ENCODE measurements at places on chromosomes 5 and 9.

DNA sequence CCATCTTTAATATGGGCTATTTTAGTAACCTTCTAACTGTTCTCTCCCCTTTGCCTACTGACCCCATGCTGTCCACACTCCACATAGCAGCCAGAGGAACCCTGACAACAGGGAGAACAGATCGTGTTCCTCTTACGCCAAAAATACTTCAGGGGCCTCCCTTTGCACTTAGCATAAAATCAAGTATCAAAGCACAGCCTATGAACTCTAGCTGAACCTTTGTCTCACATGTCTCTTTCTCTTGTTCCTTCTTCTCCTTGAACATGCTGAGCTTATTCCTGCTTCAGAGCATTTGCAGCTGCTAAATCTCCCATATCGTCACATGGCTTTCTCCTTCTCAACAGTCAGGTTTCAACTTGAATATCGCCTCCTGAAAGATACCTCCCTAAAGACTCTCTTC, 698.8 kb upstream of the C9orf72 start:
- DNase-seq = no peak

DNA sequence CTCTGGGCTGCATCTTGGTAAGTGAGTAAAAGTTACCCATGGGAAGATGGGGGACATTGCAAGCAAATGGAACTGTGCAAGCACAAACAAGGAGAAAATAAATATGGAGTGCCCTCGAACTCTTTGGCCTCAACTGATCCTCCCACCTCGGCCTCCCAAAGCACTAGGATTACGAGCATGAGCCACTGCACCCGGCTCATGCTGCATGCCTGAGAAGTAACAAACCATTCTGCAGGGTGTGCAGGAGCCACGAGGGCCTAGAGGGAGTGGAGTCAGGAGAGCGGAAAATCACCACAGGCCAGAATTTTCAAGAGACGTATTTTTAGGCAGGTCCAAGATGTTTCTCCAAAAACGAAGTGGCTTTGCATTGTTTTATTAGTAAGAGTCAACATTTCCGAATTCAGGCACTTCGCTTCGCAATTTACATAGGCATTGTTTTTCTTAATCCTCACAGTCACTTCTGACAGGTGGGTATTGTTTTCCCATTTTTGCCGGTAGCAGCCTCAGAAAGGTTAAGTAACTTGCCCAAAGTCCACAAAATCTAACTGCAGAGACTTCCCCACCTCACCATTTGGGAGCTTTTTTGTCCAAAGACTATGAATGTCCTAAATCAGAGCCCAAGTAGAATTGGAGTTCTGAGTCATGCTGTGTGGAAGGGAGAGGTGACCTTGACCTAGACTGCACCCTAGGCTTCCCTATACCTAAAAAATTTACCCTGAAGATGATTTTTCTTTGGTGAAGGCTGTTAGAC, 230.2 kb downstream of the NR3C1 start:
- DNase-seq = no peak

- DNase-seq = no peak
Measured at GRCh38 chr5:65938256-65938655, 11.9 kb downstream of the ERBIN start.

DNA sequence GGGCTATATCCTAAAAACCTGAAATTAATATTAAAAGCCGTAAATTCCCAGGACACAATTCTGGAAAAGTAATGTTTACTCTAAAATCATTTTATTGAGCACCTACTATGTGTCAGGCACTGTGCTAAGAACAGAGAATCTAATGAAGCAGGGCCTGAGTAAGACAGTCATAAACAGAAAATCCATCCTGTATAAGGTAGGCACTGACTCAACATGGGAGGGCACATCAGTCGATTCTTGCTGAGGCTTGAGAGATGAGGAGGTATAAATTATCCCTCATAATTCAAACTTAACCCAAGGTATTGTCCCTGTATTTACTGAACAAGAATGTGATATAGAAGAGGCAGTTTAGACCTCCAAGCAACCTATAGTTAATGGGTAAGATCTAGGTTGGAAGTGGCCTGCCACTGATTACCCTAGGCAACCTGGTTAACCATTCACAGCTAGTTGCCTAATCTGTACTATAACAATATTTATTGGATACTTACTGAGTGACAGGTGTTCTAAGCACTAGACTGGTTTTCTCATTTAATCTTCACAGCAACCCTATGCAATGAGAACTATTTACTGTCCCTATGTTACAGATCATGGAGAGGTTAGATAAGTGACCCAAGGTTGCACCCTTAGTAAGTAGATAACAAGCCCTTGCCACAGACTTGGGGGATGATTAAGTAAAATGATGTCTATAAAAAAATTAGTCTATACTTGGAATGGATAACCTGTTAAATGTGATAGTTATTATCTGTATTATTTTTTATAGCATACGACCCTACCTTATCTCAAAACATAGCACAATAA, 317.7 kb downstream of the PDE4D start:
- DNase-seq = no peak

- DNase-seq = no peak
Measured at GRCh38 chr5:33312571-33313549, 127.9 kb upstream of the TARS1 start.

- no peak for DNase-seq
Measured at GRCh38 chr9:34479431-34479866, 20.8 kb downstream of the DNAI1 start.

DNA sequence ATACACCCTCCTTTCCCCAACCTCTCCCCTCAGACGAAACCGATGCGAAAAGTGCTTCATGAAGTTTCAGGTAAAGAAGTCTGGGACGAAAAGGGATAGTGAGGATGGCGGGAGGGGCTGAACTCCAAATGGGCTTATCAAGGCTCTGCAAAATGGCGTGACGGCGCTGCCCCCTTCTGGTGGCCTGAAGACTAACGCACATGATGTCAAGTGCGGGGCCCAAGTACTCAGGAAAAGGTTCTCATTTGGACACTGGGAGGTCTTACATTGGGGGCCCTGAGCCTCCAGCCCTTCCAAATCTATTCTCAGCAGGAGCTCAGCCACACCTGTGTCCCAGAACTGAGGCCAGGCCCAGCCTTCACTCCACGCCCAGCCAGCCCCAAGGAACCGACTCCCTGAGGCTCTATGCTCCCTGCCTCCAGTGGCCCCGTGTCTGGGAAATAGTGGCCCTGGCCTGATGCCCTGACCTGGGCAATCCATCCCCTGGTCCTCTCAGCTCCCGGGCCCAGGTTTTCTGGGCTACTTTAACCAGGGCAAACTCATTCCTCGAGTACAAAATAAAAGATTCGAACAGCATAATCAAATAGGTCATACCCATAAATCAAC, 119.9 kb downstream of the KCNIP1 start:
- DNase-seq = no peak

GRCh38 chr5:39816156-39816845, 391.5 kb upstream of the DAB2 start:
- DNase-seq = no peak

DNA sequence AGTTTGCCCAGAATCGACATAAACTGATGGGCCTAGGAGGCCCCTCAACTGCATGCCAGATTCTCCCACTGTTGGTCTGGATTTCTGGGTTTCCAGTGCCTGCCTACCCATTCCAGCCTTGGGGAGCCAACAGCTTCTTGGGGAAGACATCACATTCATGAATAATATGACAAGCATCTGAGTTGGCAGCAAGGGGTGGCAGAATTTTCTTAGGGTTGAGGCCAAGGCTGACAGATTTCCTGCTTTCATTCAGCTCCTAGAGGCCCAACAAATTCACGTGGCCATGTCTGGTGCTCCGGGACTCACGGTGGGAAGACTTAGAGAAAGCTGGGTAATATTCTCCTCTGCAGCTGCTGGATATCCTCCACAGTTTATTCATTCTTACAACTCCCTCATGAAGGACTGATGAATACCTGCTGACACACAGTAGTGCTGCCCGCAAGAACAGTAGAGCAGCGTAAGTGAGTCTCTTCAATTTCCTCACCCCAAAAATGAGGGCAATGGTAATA, 305.0 kb upstream of the TNC start:
- DNase-seq = no peak

GRCh38 chr5:127799293-127799905, 96.2 kb downstream of the CCDC192 start:
- no peak for DNase-seq

- no peak for DNase-seq
Measured at GRCh38 chr5:80780761-80781285, 126.0 kb upstream of the DHFR start.

GRCh38 chr5:32852976-32853375, 141.9 kb downstream of the NPR3 start:
- DNase-seq = no peak

GRCh38 chr5:139910901-139911300, 115.3 kb downstream of the PSD2 start:
- no peak for DNase-seq

DNA sequence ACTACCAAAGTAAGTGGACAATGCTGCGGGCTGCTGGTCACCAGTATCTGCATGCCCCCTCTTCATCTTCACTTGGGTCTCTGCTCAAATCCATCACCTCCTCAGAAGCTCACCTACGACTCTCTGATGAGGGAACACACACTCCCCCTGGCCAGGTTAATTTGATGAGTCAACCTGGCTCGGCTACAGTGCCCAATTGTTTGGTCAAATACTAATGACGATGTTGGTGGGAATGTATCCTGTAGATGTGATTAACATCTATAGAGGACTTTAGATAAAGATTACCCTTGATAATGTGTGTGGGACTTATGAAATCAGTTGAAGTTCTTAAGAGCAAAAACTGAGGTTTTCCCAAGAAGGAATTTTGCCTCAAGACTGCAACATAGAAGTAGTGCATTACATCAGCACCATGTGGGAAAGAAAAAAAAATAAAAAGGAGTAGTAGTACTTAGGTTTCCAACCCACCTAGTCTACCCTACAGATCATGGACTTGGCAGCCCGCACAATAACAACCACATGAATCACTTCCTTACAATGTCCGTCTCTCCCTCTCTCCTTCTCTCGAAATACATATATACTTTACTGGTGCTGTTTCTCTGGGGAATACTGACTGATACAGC, 467.3 kb downstream of the DNAH5 start:
- no peak for DNase-seq

DNA sequence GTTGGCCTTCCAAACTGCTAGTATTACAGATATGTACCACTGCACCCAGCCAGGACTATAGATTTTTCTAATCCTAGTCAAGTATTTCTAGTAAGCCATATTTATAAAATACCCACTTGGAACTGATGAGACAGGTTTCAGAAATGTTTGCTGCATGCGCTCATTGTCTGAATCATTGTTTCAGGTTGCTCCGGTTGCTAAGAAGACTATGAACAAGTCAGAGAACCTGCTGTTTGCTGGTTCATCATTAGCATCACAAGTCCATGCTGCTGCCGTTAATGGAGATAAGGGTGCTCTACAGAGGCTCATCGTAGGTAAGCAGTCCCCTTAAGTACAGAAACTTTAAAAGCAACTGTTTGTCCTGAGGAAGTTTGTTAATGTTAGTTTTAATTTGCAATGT, 5.3 kb downstream of the INVS start:
- DNase-seq = no peak

DNA sequence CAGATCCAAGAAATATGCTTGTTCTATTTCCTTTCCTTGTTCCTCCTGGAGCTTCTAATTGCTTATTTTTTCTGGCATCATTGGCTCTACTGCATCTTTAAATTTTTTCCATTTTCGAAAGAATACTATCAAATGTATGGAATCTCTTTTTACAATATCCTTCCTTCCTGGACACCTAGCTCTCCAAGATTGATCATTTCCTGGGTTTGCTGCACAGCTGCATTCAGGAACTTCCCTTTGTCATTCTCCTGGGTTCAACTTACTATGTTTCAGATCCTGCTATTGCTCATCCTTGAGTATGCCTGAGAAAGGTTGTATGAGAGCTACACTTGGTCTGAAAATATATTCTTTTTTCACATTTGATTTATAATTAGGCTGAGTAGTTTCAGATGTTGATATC, 73.7 kb upstream of the ERCC6L2 start:
- DNase-seq = no peak

DNA sequence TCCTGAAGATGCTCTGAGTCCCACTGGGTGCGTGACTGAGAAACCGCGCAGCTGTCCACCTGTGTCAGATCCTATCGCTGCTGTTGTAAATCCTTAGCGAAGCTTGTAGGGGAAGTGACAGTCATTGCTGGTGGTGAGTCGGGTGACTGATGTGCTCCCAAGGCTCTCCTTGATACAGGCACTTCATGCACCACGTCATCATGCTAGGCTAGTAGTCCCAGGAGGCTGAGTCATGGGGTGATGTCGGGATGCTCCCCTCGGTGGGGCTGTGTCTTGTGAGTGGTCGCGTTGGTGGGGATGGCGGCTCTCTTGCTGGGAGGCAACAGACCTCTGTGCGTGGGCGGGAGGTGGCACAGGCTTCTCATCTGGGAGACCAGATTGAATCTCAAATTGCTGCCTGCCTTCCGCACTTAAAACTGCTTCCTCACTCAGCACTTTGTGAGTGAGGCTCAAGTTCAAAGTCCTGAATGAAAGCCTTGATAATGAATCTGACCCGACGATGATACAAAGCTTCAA, 84.7 kb downstream of the CSNK1A1 start:
- DNase-seq = no peak

- no peak for DNase-seq
Measured at GRCh38 chr9:93978551-93978950, 23.4 kb upstream of the BARX1 start.

GRCh38 chr5:61026004-61026403, 81.0 kb downstream of the NDUFAF2 start:
- no peak for DNase-seq

- no peak for DNase-seq
Measured at GRCh38 chr5:2190549-2190948, 307.8 kb upstream of the IRX4 start.

DNA sequence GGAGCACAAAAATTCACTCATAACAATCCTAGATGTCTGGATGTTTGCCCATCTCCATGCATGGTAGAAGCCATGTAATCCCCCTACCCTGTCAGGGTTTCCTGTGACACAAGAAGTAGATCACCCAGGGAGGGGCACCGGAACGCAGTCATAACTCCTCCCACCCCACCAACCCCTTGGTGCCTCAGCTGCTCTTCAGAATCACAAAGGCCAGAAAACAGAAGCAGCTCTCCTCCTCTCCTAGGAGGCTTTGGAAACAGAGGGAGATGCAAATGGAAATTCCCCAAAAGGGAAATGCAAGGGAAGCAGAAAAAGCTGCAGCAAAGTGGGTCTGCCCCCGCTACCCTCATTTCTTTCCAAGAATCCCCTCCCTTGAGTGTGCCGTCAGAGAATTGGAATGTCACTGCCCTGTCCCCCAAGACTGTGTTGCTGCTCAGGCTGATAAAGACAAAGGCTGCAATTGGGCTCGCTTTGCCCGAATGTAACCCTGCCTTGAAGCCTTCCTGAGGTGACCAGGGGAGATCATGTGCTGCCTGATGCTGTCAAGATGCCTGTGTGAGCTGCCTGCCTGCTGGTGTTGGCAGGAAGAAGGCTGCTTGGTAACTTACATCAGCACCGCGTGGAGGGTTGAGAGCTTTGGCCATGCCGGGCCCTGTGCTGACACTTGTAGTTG, 65.5 kb upstream of the ABCA1 start:
- DNase-seq = no peak

DNA sequence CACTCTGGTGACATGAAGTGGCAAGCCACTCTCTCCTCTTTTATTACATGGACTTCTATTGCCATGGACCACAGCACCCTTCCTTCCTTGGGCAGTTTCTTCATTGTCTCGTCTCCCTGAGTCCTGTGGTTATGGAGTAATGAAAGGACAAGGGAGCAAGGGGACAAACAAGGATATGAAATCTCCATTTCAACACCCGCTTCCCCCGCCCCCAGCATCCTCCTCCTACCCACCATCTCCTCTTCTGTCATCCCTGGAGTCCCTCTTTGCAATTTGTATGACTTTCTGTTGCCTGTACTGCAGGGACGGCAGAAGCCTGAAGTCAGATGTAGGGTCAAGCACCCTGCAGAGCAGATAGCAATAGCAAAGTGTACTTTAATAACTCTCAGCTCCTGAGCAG, 300.7 kb upstream of the CLINT1 start:
- no peak for DNase-seq

Data from CD4-positive, alpha-beta T cell treated with Interleukin-4 for 4 hours (primary cell).